ENCODE measurements at places on chromosomes 3 and 15.
A peak's percentile ranks its signal among the peaks of the same experiment; 100 is the strongest.

- no peak for DNase-seq
These were observed 77.3 kb downstream of the APBA2 start for GRCh38 chr15:28962851-28963710.

GRCh38 chr15:63939531-63940130 lies 105.9 kb upstream of the HERC1 start:
- DNase-seq = no peak

DNA sequence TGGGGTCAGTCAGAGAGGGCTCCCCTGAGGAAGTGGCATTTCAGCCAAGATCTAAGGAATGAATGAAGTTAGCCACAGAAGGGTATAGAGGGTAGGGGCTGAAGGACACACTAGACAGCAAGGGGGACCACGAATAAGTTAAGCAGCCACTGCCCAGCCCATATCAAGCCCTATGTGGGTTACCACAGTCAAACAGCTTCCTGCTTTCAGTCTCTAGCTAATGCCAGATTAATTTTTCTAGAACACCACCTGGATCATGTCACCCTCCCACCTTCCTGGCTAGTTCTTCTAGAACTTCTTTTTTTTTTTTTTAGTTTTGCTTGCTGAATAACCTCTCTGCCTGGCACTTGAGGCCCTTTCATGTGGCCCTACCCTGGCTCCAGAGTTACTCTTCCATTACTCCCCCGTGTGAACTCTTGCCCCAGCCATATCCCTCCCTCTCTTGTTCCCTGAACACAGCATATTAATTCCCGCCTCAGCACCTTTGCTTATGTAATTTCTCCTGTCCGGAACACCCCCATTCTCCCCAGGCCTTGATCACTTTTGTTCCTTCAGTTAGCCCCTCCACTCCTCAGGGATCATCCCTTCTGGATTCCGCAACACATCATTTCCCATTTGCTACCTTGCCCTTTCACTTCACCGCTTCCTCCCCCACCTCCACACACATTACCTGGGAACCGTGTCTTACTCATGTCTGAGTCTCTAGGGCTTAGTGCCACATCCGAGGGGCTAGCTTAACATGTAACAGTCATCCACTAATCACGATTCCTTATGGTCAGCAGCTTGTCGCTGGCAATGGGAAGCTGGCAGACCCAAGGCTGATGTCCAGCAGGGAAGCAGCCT lies 20.6 kb upstream of the BNC1 start:
- no peak for DNase-seq

DNA sequence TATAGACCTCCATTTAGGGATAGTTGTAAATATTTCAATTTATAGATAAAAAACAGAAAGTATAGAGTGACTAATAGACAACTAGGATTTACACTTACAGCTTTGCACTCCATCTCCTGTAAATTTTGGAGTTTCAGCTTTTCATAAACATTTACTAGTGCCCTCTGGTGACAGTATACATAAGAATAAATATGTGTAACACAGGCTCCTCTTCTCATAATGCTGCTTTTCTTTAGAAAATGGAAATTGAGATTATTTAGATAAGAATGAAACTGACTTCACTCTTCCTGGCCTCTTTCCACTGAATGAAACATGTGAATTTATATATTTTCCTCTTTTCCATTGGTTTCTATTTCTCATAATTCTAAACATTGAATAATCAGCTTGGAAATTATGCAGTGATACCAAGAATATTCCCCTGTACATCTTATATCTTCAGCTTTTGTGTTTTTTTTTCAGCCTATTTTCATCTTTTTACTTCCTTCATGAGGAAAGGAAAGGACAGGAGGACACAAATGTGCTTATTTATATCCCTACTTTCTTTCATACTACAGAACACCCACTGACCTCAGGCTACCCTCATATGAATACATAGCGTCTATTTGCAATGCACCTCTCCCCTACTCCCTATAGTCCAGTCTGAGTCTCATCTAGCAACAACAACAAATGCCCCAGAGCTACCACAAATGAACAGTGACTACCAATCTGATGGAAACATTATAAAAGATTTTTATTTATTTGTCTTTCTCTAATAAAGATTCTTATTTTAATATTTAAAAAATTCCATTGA lies 103.1 kb upstream of the CCDC39 start:
- no peak for DNase-seq

- DNase-seq = peak; percentile 90
These were observed at the start of gene USP3 for GRCh38 chr15:63504247-63504978. Gene USP3 (plus strand): TSS chr15:63504593. CDS start chr15:63504740, 147 bp downstream.

- no peak for DNase-seq
These were observed 325.2 kb downstream of the ZBBX start for GRCh38 chr3:167054926-167055325.

DNA sequence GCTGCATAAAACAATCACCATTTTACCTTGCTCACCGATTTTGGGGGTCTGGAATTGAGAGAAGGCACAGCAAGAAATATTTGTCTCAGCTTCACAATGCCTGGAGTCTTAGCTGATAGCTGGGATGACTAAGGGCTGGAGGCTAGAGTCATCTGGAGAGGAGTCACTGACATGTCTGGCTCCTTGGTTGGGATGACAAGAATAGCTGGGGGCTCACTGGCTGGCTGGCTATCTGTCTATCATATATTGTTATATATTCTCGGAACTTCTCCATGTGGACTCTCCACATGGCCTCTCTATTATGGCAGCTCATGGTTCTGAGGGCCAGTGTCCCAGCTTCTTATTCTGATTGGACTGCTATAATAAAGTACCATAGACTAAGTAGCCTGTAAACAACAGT lies 20.0 kb upstream of the TRIM71 start:
- no peak for DNase-seq

DNA sequence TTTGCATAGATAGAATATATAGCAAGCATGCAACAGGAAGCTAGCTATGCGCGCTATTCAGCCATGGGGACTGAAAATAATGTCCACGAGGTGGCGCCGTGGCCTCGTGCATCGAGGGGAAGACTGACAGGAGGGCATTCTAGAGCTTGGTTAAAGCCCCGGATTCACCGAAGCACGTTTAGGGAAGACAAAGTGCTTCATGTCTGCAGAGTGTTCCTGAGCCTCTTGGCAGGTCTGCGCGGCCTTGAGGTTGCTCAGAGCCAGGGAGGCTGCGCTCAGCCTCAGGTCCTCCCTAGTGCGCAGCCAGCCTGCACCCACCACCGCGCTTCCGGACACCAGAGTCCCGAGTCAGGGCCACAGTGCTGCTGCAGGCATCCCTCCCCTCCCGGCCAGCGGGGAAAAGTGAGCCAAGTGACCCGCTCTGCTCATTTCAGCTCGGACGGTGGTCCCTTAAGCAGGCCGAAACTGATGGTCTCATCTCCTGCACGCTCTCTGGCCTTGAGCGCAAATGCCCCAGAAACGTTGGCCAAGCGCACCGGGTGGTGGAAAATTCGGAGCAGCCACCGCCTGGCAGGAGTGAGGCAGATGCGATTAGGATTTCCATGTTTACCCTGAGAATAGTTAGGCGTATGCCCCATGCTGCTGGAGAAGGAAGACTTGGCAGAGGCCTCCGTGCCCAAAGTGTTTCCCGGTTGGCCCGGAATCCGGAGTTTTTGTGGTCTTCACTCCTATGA lies 24.8 kb downstream of the GABRA5 start:
- peak; percentile 24 for DNase-seq

DNA sequence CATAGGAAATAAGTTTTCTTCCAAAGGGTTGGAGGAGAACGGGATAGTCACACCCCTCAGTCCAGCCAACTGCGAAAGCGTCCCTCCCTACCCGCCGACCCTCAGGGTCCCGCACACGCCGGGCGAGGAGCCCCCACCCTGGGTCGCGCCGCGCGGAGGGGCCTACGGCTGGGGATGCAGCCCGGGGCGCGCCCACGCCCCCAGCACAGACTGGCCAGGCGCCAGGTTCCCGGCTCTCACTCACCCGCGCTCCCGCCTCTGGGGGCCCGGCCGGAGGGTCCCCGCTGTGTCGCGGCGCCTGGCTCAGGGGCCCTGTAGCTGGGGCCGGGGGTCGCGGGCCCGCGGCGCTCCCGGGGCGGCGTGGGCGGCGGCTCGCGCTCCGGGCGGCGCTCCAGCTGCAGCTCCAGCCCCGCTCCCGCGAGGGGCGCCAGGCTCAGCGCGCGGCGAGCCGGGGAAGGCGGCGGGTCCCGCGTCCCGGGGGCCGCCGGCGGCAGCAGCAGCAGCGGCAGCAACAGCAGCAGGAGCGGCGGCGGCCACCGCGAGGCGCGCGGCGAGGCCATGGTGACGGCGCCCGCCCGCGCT lies 375 bp downstream of the HEG1 start:
- DNase-seq = peak; percentile 46

DNA sequence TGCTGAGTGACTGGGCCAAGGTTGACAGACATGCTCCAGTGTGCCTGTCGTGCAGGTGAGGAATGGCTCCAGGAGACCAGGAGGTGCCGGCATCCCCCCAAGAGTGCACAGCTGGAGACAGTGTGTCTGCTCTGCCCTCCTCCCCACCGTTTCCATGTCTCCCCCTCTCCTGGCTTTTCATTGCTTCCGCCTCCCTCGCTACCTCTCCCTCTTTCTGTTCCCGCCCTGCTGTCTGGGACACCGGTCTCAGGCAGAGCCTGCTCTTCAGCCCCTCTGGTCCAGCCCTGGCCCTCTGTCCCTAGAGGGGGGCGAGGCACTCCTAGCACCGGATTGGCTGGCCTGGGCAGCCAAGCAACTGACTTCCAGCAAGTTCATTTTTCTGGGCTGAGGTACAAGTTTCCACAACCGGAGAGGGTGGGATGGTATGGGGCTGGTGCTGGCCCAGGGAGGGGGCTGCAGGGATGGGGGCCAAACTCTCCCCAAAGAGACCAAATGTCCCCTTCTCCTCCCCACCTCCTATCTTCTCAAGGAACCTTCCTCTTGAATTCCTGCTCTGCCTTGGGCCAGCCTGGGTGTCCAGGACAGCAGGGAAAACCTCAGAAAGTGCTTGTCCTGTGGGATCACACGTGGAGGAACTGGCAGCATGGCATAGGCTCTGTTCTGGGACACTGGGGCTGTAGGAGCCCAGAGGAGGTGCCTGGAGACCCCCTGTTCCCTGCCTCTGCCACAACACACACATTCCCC lies 32.6 kb downstream of the PRKCD start:
- no peak for DNase-seq

DNA sequence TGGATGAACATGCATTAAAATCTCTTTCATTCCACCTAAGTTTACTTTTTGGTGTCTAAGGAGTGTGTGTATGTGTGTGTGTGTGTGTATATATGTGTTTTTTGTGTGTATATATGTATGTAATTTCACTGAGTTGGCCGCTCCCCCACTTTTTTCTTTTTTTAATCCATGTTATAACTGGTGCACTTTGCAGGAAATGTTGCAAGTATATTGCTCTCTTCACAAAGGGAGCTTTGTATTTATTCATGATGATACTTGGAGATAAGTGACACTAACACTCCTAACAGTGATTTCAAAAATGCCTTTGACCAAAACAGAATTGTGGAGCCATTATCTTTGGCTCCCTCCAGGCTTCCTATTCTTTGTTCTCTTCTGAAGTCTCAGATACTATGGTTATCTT lies 95.8 kb downstream of the FNDC3B start:
- DNase-seq = no peak

DNA sequence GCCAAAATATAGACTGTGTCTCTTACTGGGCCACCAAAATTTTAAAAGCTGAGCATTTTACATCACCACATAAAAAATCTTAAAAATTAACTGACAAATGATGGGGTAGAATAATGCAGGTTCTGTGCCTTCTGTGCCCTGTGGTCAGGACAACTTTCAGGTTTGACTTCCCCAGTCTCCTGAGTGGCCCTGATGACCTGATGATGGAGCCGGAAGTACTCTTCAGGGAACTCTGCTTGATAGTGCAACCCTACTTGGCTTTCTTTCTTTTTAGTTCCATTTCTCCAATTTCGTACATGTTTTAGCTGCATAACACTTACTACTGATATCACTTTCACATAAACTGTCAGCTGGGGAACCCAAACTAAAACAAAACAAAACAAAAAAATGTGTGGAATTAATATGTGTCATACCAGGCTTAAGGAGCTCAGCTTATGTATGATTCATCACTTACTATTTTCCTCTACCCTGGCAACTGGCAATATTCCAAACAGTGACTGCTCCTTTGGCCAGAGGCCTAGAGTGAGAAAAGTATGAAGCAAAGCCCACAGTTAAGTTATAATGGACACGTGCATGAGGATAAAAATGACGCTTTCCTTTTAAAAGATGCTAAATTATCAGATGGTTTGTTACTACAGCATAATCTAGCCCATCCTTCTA lies 194.3 kb downstream of the BCHE start:
- DNase-seq = no peak

GRCh38 chr3:44476963-44477311 lies 533 bp downstream of the ZNF445 start:
- DNase-seq = no peak

DNA sequence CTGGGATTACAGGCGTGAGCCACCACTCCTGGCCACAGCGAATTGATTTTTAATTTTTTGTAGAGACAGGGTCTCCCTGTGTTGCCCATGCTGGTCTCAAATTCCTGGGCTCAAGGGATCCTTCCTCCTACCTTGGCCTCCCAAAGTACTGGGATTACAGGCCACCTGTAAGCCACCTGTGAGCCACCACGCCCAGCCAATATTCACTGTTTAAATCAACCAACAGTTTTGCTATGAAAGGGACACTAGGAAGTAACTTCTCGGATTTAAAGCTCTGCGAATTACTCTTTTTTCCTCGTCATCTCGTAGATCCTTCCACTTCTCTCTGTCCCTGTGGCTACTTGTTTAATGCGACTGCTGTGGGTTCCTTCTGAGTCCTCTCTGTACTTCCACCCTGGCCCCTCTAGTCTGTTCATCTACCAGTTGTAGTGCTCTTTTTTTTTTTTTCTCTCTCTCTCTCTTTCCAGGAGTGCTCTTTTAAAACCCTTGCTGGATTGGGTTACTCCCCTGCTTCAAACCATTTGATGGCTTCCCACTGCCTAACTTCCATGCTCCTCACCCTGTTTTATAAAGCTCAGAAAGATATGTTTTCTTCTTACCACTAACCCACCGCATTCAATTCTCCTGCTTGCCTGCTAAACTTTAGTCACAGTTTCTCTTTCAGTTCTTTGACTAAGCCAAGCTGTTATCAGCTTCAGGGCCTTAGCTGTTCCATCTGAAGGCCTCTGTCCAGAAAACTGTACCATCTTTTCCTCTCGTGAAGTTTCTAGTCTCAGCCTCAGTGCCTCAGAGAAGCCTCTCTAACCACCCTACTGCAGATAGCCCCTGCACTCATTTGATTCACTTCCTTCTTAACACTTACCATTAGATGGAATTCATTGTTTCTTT lies 12.4 kb downstream of the RTF1 start:
- no peak for DNase-seq

- no peak for DNase-seq
These were observed 54.8 kb downstream of the CCDC54 start for GRCh38 chr3:107432013-107432515.
